Right hindlimb (tissue), 1 donor: ENCODE measurements at places on chromosomes 12 and 14.
A peak's percentile ranks its signal among the peaks of the same experiment; 100 is the strongest.

DNA sequence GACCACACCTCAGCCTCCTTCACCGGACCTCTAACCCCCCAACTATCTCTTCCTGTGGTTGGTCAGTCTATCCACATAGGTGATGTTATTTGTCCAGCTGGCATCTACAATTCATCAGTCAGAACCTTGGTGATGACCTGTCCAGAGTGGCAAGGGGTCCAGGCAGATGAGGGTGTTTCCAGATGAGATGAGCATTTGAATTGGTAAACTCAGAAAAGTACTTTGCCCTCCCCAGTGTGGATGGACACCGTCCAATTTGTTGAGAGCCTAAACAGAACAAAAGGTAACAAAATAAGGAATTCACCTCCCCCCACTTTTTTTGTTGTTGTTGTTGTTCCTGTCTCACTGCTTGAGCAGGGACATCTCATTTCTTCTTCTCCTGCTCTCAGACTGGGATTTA is 34.3 kb upstream of the LRP6 start:
- DNase-seq = no peak

- DNase-seq = peak; percentile 82
These were observed at the start of gene SRGAP1 for GRCh38 chr12:63844391-63845341. Gene SRGAP1 (plus strand): TSS chr12:63844700. CDS start chr12:63844817, 117 bp downstream.

GRCh38 chr14:32724867-32725471 is 213.7 kb upstream of the NPAS3 start:
- DNase-seq = peak; percentile 59

DNA sequence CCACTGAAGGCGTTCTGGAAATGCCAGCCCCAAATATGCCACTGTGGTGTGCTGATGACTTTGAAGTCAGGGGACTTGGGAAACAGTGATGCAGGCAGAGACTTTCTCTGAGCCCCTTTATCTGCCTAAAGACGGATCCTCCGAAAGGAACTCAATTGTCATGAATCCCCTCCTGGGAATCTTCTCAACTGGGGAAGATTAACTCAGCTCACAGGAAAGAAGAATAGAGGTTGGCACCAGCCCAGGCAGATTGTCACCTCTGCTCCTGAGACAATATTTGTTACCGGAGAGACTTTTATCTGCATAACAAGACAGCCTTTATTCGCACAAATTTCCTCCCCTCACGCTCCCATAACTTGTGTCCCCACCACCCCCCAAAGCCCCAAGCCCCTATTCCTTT is 414.4 kb downstream of the FUT8 start:
- DNase-seq = no peak

GRCh38 chr14:92668276-92668973 is 80.0 kb downstream of the LGMN start:
- no peak for DNase-seq

- no peak for DNase-seq
These were observed 24.6 kb downstream of the LIN52 start for GRCh38 chr14:74109369-74109768.

DNA sequence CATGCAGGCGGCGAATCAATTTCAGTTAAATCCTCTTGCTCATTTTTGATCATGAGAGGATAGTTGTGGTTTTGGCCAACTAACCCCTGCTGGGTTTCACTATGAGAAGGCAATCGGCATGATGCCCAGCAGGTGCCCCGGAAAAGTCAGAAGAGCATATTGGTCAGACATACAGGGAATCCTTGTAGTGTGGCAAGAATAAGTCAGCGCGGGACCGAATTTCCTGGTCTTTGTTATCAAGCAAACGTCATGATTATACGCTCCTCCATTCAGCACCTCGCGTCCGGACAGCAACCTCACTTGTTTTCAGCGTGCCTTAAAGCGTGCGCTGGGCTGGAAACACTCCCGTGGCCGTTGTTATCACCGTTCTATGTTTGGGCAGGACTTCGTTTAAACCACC is 1.8 kb downstream of the TBC1D30 start:
- peak; percentile 77 for DNase-seq

DNA sequence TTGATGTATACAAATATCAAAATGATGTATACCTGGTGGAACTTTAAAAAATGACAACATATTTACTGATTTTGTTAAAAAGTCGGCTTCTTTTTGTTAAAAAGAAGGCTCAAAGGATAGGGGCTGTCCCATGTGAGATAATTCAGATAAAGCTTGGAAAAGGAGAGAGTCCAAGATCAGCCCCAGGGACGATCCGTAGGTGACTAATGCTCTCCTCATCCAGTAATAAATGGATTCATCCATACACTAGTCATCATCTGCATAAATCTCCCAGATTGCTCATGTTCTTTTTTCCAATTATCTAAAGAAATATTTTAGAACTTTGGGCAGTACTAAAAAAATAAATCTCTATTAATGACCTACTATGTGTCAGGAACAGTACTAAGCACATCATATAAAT is 23.4 kb upstream of the FSCB start:
- no peak for DNase-seq

DNA sequence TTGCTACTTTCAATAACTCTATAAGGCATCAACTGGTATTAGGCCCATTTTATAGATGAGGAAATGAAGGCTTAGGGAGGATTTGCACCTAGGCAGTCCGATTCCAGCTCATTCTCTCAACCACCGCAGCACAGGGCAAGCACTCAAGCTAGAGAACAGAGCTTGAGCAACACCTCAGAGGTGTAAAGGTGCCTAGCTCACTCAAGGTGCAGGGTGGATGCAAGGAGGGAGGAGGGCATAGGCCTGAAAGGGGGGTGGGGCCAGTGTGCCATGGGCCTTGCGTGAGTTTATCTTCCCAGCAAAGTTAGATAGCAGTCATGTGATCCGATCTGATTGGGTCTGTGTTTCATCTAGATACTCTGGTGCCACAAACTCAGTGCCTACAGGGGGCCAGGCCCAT is 10.2 kb upstream of the EMP1 start:
- peak; percentile 2 for DNase-seq

- no peak for DNase-seq
These were observed 173.0 kb downstream of the SEC23A start for GRCh38 chr14:38930022-38930421.

DNA sequence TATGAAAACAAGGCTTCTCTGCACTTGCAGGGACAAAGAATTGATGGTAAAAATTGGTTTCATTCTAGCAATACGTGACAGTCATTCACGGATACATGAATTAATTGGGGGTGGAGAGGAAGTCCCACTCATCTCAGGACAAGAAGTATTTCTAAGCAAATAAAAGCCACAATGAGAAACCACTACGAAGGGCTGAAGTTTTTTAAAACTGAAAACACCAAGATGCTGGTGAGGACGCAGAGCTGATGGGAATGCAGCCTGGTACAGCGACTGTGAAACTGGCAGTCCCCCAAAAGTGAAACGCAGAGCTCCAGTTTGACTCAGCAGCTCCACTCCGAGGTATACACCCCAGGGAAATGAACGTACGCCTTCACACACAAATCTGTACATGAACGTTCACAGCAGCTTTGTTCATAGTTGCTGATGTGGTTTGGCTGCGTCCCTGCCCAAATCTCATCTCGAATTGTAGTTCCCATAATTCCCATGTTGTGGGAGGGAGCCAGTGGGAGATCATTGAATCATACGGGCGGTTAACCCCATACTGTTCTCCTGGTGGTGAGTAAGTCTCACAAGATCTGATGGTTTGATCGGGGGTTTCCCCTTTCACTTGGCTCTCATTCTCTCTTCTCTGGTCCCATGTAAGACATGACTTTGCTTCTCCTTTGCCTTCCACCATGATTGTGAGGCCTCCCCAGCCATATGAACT is 89.0 kb downstream of the SCARB1 start:
- DNase-seq = peak; percentile 75

DNA sequence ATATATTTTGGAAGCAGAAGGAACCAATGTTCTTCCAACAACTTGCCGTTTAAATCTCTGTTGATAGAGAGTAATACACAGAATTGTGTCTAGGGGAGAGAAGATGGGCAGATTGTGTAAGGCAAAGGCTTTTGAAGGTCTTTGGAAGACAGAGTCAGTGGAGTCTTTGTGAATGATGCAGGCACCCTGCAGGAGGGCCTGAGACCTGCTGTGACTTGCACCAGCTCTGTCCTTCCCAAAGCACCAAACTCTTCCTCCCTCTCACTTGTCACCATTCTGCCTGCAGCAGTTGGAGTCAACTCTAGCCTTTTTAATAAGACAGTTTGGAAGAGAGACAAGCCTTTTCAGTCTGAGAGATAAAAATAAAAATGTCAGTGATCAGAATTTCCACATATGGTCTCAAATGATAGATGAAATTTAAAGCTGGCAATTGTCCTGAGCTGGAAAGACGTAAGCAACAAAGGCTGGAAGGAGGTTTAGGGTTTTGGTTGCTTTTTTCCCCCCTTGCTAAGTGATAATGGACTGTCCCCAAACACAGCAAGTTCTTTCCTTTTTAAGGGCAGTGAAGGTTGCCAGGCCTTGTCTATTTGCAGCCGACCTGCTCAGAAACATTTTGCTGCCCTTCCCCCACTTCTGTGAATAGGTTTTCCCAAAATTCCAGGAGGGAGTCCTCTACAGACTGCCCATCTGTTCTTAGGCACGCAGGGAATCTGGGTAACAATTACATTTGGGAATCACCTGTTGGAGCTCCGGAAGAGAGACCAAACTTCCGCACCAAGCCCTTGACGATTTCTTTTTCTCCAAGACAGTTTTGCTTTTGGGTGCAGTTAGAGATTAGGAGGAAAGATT is 103.0 kb upstream of the NTF3 start:
- DNase-seq = no peak

DNA sequence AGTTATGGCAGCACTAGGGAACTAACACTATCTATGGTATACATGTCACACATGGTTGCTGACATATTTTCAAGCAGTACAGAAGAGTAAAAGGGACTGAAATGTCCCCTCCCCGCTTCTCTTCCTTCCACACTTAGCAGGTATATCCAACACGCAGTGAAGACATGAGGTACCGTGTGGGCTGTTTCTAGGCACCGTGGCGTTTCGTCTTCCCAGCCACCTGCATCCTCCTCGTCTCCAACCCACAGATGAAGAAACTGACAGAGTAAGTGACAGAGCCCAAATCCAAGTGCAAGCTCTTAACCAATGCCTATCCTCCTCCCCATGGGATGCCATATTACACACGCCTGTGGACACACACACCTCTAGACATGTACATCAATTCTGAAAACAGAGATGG is 32.4 kb downstream of the SLC8B1 start:
- DNase-seq = no peak
